ENCODE measurements at places on chromosomes 1 and 21.

GRCh38 chr1:11150326-11150725, 38.8 kb upstream of the ANGPTL7 start:
- DNase-seq, result no peak

- DNase-seq, result no peak
These were observed 25.4 kb downstream of the FMN2 start for GRCh38 chr1:240116831-240117769.

DNA sequence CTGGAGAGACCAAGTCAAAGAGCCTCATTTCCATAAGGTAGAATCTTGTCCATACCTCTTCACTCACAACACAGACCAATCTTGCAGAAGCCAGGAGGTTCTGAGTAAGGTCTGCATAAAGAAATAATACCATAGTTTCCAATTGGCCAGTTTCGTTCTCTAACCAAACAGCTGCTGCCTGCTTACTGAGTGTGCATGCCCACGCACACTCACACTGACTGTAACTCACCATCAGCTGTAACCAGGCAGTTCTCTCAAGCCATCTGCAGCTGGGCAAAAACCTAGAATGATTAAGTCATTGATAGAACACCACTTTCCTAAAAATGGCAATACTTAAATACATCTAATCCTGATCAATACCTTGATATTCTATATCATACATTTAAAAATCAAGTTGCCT, 106.6 kb upstream of the VAV3 start:
- no peak for DNase-seq

- no peak for DNase-seq
These were observed 491.0 kb downstream of the MATN1 start for GRCh38 chr1:30232288-30232899.

DNA sequence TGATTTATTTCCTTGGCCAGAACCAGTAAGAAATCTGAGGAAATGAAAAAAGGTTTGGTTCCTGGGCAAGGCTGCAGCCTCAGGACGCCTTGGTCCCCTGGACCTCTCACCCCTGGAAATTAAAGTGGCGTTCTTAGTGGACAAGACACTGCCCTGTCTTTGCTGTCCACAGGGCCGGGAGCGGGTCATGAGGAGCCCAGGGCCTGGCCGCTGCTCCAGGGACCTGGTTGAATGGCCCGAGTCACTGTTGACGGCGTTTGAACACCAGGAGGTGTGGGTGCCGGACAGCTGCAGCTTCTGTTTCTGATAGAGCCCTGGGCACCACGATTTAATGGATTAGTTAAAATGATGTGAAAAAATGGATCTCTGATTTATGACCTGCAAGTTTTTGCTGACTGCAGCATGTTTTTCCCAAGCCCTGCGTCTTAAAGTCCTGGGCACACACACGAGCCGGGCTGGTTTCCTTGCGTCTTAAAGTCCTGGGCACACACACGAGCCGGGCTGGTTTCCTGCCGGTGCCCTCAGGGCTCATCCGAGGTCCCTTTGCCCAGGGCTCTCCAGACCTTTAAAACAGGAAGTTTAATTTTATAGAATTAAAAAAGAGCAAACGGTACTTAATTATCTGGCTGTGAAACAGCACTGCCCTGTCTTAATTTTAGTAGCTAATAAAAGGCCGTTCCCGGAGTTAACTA, 74.1 kb upstream of the ACTRT2 start:
- no peak for DNase-seq

DNA sequence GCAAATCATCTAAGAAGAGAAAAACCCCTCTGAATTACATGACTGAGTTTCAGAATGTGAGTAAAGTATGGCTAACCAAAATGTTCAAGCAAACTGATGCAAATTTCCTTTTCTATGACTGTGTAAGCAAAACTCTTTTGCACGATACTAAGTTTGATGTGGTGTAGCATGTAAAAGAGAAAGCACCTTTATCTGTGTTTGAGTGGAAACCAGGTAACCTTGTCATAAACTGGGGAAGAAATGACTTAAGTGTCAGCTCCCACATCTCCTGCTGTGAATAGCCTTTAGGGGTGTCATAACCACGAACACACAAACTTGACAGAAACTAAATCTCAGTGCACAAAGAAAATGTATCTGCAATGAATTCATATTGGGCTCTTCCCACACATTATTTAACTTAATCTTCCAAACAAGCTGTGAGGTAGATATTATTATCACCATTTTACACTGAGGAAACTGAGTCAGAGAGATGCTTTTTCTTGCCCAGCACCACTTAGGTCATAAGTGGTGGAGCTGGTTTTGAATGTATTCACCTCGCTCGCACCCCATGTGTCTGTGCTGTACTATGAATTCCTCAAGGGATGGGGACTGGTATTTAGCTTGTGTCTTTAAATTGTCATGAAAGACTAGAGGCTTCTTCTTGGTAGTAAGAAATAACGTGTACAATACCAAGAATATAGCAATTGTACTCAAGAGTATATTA, 32.9 kb upstream of the IL12RB2 start:
- peak; percentile 18 for DNase-seq

DNA sequence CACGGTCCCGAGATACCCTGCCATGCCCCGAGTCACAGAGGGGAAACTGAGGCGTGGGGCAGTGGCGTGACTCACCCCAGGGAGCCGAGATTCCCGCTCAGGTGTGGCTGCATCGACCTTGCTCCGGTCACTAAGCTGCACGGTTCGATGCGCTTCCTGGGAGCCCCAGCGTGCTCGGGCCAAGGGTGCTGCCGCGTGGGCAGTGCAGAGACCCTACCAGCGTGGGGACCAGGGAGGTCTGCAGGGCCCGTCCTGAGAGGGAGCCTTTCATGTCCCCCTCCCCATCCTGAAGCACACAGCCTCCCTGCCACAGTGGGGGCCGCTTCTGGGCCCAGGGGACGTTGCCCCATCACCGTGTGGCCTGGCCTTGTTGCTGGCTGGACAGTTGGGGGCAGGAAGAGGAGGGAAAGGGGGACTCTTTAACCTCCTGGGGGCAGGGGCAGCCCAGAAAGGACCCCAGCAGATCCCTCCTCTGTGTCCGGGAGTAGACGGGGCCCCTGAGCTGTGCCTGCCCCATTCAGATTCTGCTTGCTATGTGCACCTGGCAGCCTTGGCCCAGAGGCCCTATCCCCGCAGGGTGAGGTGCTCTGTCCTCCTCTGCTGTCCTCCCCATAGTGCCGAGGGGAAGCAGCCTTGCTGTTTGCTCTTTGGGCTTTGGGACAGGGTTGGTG, 52.3 kb downstream of the COL18A1 start:
- DNase-seq, result no peak
